ENCODE measurements at places on chromosomes 7 and 10.

DNA sequence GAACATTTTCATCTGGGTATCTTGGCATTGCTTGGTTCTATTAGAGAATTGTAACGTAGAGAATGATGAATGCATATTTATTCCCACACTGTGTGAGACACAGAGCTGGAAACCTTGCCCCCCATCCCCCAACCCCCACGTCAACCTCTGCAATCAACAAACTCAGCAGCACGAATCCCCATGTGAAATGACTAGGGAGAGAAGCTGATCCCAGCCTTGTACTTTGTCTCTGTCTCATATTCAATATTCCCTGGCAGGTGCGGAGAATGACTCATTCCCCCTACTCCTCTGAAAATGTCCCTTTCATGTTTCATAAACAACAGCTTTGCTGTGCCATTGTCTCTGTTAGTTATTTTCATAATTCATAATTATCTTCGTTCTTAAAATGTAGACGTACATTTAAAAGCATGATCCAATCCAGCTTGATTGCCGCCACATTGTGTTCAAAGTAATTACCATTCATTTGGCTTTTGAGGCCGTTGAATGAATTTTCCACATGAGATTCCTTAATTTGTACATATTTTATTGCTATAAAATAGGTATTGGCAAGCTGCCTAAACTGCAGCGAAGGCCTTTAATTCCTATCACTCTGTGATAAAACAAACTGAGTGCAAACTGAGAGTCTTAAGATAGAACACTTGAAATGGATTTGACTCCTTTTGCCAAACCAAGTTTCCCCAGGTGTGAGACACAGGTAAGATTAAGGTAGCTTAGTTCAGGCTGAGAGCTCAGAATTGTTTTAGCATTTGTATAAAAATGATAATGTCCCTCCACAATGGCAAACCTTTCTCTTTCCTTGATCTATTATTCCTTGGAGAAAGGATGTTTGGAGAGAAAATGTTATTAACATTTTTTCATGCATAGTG, 920.2 kb downstream of the TYW1 start:
- no peak for DNase-seq

DNA sequence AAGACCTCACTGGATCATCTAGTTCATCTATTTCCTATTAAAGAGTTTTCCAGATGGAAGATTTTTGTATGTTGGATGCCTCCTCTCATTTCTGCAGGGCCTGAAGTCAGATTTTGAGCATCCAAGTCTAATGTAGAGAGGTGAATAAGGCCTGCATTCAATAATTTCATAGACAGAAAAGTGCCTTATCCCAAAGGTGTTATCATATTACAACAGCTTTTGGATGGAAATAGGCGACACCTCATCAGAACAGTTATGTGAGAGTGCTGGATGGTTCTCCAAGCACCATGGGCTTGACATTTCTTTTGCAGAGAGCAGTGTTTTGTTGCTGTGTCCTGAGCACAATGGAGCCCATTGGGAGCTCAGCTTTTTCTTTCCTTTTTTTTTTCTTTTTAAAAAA, 162.4 kb upstream of the MEOX2 start:
- DNase-seq, result no peak

GRCh38 chr7:148289630-148290029, 300.9 kb upstream of the C7orf33 start:
- no peak for DNase-seq

- DNase-seq, result no peak
These were observed 155.9 kb upstream of the EGR2 start for GRCh38 chr10:62972103-62972502.

DNA sequence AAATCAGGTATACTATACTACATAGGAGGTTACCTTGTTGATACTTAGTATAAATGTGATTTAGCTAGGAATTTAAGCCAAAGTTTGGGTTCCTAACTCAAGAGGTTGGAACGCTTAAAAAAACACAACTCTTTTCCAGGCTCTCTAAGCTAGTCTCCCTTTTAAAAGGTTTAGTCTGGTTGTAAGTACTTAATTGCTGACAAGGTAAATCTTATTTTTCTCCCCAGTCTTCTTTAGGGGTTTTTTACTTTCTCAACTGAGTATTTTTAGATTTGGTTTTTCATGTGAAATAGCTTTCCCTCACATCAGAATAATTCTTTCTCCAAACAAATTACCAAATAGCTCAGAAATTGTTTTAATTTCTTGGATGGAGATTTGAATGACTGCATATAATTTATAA, 20.8 kb upstream of the CTTNBP2 start:
- DNase-seq, result no peak

All from sciatic nerve (tissue), 2 donors.